ENCODE measurements at places on chromosomes 7 and 10. TPM values are rescaled to one million over a fixed set of nuclear protein-coding genes. Genes with fewer than 3 reads are reported as not detected.

DNA sequence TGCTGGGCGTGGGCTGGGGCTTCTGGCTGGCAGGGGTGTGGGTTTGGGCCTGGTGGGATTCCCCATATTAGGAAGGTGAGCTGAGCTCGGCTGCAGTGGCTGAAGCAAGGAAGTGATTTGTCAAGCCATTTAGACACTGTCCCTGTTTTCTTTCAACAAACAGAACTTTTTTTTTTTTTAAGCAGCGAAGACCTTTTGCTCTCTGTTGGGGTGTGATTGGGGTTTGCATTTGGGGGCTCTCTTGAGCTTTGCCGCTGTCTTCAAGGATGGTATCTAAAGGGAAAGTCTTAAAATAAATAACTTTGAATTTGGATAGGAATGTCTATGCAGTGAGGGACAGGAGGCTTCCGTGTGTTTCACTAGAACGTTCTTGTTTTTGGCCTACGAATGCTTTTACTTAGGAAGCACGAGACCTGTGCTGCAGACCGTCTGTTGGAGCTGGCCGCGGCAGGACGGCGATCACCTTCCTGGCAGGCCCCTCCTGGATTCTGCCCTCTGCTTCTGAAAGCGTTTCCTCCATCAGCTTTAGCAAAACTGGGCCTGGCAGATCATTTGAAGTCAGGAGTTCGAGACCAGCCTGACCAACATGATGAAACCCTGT lies 43.9 kb downstream of the FOXK1 start:
- no peak for DNase-seq

- DNase-seq: no peak
Measured at GRCh38 chr7:77537136-77537777, at the start of gene PTPN12. PTPN12 (plus strand) TSS chr7:77537295; CDS start chr7:77537547, 252 bp downstream.

The TMEM140 gene
- 0.10 TPM for polyA plus RNA-seq

DNA sequence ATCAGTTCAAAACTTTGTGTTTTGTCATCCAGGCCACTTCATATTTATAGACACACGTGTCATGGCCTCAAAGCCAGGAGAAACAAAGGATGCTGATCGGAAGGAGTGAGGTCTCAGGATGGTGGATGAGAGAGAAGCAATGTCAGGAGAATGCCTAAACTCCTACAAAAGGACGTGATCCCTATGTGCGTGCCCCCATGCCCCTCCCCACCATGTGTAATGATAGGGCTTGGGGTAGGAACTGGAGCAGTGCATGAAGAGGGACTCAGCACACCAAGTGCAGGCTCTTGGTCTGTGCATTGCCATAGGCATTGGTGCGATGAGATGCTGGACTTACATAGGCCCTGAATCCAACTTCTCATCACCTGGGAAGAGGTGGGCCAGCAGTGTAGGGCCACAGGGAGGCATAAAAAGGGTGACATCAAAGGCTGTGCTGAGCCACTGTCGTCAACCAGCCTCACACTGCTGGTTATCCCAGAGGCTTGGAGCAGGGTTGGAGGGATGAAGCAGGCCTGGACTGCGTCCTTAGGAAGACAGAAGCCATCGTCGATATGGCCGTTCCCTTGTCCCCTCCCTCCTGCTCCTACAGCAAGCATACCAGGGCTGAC lies 46.9 kb upstream of the GDF10 start:
- DNase-seq: no peak

DNA sequence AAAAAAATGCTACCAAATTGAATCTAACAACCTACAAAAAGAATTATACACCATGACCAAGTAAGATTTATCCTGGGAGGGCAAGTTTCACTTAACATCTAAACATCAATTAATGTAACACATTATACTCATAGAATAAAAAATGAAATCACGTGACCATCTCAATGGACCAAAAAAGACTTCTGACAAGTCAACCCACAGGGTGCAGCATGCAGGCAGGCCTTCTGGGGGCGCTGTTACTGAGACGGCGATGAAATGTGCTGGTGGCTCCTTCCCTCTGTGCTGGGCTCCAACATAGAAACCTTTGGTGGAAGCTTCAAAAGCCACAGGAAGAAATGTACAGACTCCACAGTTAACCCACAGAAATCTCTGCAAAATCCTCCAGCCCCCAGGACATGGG lies 103.1 kb downstream of the INHBA start:
- DNase-seq: peak; percentile 1

DNA sequence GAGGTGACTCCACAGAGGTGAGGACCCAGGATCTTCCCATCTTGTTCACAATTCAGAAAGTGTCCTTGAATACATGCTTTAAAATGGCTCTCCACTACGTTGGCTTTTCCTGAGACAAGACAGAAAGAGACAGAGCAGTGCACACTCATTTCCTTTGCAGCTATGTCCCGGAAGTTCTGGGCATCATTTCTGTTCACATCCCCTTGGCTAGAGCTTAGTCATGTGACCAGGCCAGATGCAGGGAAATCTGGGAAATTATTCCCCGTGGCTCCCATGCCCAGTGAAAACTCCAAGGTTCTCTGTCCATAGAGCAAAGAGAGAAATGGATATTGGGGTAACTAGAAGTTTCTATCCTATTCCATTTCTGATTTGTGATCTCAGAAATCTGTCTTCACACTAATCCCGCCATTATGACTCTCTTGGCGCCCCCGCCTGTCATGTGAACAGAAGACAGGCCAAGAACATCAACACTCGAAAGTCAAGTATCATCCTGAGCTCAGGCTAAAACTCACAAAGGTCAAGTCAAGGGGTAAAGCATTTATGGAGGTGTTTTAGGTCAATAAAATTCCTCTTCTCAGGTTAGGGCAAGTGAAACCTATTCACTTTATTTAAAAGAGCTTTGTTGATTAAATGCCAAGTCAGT lies 251.4 kb upstream of the HABP2 start:
- no peak for DNase-seq

GRCh38 chr7:135704698-135705097 lies 23.3 kb downstream of the SLC13A4 start:
- no peak for DNase-seq

DNA sequence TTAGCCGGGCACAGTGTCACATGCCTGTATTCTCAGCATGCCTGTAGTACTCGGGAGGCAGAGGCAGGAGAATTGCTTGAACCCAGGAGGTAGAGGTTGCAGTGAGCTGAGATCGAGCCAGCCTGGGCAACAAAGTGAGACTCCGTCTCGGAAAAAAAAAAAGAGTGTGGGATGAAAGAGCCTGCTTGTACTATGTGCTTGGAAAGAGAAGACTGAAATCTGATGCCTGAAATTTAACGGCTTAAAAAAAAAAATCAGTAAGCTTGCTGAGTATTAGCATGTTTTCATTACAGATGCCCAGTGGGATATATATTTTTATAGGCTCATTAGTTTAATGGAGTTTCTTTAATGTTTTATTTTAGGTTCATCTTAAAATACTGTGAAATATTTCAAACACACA lies 4.2 kb downstream of the NT5C2 start:
- DNase-seq: no peak

The TFPI2 gene
- polyA plus RNA-seq: 16.9 TPM

The LRRC4 gene
- 0.44 TPM for polyA plus RNA-seq

GRCh38 chr7:80884511-80885195 lies 34.2 kb downstream of the SEMA3C start:
- DNase-seq: no peak

DNA sequence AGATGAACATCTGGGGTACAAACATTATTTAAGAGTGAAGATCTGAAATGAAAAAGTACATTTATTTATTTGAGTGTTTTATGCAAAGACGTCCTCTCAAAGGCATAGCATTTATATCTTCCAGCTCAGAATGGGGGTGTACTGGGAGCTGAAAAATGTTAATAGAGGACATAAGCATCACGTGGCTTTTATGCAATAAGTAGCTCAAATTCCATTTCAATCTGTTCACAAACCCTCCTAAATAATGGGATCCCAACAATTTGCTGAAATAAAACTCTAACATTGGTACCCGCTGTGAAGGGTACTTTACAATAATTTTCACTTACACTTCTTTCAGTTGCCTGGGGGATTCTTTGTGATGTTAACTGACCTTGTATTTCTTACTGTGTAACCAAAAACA lies 172.0 kb downstream of the TAX1BP1 start:
- DNase-seq: no peak

GRCh38 chr10:125629758-125630376 lies 53.1 kb downstream of the TEX36 start:
- peak; percentile 66 for DNase-seq

The BMPER gene
- polyA plus RNA-seq: 20.0 TPM

- peak; percentile 81 for DNase-seq
Measured at GRCh38 chr7:51366930-51367613, 50.5 kb upstream of the COBL start.

The RBM20 gene
- 0.64 TPM for polyA plus RNA-seq

The AQP1 gene
- 2.4 TPM for polyA plus RNA-seq

DNA sequence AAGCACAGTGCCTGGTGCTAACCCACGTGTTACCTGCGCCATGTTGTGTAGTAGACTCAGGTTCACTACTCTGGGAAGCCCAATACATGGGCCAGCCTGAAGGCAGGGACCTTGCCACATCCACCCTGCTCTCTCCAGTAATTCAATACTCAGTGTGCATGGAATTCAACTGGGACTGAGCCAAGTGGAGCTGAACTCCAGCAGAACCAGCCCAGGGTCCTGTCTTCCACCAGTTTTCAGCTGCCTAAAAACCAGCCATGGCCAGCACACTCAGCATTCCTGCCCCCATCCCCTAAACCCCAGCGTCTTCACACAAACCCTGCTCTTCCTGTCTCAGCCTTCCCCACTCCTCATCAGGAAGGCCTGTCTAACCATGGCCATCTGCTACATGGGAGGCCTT lies 15.4 kb downstream of the FGF8 start:
- peak; percentile 9 for DNase-seq

The LLCFC1 gene
- not detected for polyA plus RNA-seq

DNA sequence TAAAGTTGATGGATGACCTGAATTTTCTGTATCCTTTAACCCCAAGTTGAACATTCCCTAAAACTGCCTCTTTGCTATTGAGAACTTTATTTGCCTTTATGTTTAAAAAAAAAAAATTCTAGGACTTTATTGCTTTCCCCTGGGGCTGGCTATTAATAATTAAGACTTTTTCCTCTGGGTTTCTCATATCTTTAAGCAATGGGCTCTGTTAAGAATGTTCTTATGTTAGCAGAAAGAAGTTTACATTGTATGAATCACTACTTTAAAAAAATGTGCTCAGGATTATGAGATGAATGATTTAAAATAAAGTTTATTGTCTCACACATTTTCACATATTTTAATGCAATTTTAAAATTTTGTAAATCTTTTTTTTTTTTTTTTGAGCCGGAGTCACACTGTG lies 19.5 kb downstream of the TAX1BP1 start:
- no peak for DNase-seq

All from SK-N-SH (cell line).